ENCODE measurements at places on chromosomes 3 and 15. TPM values are rescaled to one million over a fixed set of nuclear protein-coding genes. Genes with fewer than 3 reads are reported as not detected.

GRCh38 chr3:23904545-23904944, 12.2 kb downstream of the NKIRAS1 start:
- no peak for DNase-seq

LAMB2 gene
- polyA plus RNA-seq = 200 TPM

GRCh38 chr3:10437995-10438901, 67.1 kb downstream of the ATP2B2 start:
- DNase-seq = peak; percentile 21

- DNase-seq = no peak
These were observed 36.7 kb upstream of the SLC7A14 start for GRCh38 chr3:170622369-170623159.

U2SURP gene
- 12.3 TPM for polyA plus RNA-seq

XYLB gene
- polyA plus RNA-seq = 0.15 TPM

FOXL2 gene
- polyA plus RNA-seq = not detected

KCTD6 gene
- polyA plus RNA-seq = 16.5 TPM

NPHP3 gene
- polyA plus RNA-seq = 40.2 TPM

SH3GL3 gene
- polyA plus RNA-seq = not detected

DNA sequence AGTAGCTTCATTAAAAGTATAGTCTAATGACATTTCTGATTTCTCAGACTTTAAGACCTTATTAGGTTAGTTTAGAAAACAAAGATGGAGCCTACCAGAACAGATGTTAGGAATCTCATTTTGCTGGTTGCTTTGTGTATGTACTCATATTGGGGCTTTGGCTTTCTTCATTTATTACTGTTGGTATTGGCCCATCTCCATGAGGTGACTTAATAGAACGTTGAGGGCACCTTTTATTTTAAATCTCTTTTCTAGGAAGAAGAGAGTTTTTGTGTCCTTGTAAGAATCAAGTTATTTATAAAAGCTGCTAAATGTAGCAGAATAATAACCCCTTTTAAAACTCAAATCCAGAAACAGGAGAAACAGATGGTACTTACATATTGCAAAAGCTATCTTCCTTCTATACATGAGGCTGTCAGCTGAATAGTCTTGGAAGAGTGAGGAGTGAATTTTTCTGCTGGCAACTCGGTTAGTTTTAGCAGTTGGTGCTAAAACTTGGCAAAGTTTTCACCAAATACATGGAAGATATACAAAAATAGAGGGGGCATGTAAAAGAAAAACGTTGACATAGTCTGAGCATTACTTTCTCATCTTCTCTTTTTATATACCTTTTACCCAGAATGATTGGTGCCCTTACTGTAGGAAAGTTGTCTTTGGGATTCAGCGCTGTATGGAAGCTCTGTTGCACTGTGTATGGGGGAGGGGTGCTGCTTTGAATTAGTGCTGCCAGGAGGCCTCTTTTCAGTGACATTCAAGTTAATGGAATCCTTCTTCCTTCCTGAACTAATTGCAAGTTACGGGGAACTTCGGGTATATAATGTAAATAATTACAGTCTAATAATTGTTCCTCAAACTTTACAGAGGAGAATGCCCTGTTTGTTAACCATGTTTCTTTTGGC, 35.8 kb downstream of the CTNNB1 start:
- DNase-seq = no peak

PLIN1 gene
- 0.38 TPM for polyA plus RNA-seq

TMEM266 gene
- not detected for polyA plus RNA-seq

DNA sequence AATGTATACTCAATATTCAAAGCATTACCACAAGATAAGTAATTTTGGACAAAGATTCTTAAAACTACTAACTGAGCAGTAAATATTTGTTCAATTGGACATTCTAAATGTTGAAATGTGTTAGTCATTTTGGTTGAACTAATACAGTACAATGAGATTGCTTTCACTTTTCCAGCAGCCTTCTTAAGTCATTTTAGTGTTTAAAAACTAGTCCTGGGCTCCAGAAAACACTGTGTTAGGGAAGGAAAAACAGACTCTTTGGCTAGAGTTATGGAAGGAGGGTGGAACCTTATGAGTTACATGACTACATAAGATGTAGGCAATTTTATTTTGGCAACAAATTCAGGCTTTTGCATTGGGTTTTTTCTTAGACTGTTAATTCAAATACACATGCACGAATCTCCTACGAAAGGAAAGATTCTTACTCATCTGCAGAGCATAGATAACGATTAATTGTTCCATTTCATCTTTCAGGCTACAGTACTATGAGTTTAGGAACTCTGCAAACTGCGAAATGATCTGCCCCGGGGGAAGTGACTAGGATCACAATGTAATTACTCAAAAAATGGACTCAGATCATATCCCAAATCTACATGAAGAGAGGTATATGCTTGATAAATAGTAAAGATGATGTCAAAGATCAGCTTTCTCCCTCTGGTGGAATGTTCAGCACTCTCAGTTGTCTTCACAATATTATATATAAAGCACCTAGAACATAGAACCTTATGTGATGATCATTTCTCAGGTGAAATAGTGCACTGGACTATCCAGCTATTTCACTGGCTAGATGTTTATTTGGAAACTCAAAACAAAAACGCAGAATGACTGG, 492.8 kb upstream of the MDFIC2 start:
- no peak for DNase-seq

DNA sequence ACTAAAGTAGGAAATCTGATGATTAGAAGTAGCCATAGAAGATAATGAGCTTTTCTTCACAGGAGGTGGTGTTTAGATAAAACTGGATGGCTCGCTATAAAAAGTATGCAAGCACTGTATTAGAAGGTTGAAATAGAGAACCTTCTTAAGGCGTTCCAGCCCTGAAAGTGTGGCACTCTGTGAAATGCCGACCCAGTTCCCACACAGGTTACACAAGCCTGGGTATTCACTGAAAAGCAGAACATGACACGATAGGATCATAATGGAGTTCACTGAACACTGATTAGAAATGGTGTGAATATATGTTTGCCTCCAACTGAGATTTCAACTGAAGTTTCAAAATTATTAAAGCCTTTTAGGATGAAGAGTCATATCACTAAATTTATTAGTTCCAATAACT, 15.0 kb upstream of the LRRC34 start:
- DNase-seq = no peak

- DNase-seq = no peak
These were observed 5.2 kb downstream of the GNAI2 start for GRCh38 chr3:50241163-50241562.

DNA sequence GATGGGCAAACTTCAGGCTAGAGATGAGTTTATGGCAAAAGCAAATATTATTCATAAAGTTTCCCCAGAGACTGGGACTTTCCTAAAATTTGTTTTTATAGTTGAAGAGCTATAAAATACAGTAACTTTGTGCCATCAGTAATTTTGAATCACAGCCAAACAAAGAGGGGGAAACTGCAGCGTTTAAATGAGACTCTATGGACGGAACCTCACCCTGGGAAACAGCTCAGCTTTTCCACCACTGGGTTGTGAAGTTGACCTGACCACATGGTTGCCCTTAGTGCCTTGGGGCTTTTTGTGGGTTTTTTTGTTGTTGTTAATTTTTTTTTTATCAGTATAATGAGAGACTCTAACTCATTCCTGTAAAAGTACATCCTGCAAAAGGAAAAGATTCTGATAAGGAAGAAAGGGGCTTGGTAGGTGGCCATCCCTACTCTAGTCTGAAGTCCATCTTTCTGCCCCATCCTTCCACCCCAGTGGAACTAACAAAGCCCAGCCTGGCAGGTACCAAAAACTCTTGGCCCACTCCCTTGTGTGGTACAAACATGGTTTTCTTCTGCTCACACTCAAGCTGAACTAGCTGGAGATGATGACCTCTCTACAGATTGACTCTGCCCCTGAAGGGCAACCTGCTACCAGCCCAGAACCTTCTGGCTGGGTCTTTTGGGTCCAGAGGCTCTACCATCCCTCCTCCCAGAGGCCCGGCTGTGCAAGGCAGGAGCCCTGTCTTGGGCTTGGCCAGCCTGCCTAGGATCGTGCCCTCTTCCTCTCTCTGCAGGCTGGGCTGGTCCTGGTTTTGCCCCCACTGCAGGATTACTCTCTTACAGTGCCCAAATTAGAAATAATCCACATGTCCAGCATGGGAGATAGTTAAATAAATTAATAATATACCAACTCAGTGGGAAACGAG, 41.2 kb downstream of the RLBP1 start:
- DNase-seq = no peak

- DNase-seq = no peak
These were observed 175.4 kb upstream of the NR2E3 start for GRCh38 chr15:71634820-71635560.

EXD1 gene
- not detected for polyA plus RNA-seq

GRCh38 chr3:42746455-42747450, 26.3 kb downstream of the CCDC13 start:
- no peak for DNase-seq

GRCh38 chr3:190381441-190381840, 6.5 kb upstream of the CLDN16 start:
- DNase-seq = no peak

- DNase-seq = no peak
These were observed 587.8 kb downstream of the MECOM start for GRCh38 chr3:169075710-169076109.

DNA sequence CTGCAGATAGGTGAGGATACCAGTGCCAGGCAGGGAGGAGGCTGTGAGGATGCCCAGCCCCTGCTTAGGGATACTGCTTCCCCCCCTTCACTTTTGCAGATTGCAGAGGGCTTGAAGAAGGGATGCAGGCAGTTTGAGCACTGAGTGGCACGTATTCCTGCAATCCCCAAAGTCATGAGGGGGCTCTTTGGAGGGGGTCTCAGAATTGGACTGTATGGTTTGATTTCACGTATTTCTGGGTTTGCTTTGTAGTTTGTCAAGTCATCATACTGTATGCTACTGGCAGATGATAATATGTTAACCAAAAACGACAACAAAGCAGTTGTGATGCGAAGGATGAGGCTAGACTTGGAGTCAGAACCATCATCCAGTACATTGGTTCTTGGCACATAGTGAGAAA, 28.1 kb downstream of the CHST14 start:
- DNase-seq = no peak

DNA sequence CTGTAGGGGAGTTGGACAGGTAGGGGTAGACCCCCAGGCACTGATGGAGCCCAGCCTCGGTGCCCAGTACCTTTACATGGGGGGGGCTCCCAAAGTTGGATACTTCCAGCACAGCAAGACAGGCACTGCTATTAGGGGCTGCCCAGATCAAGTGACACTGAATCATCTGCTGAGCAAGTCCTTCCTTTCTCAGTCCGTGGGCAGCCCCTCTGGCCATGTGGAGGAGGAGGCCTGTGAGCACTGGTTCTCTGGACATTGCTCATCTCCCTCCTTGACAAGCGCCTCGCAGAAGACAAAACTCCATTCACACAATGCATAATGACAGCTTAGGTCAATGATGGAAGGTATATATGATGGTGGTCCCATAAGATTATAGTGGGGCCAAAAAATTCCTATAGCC, 35.7 kb downstream of the EEFSEC start:
- no peak for DNase-seq

- no peak for DNase-seq
These were observed 13.2 kb upstream of the MITF start for GRCh38 chr3:69725994-69726571.

- no peak for DNase-seq
These were observed 713.5 kb downstream of the PDCD6IP start for GRCh38 chr3:34511891-34512290.

GRCh38 chr3:68483601-68484000, 448.7 kb downstream of the TAFA4 start:
- DNase-seq = no peak

DNA sequence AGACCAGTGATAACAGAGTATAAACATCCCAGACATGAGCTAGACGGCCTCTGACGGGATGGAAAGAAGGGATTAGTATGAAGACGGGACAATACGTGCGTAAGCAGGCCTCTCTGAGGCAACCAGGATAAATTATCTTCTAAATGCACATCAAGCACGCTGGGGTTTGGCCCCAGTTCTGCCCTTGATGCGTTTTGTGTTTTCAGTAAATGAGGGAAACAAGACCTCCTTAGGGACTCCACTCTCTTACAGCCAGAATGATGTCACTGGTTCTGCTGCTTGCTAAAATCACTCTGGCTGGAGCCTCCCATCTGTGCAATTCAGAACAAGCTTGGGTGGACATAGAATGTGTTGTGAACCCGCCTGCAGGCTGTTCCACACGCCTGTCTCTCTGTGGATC, 156.0 kb upstream of the MCTP2 start:
- peak; percentile 77 for DNase-seq

GRCh38 chr3:34106379-34106778, 307.9 kb downstream of the PDCD6IP start:
- no peak for DNase-seq

- DNase-seq = no peak
These were observed 31.1 kb upstream of the SUCLG2 start for GRCh38 chr3:67685499-67685898.

GRCh38 chr3:164791263-164791662, 287.0 kb downstream of the SI start:
- DNase-seq = no peak

GUCA1C gene
- not detected for polyA plus RNA-seq

LMAN1L gene
- 0.15 TPM for polyA plus RNA-seq

CILP gene
- polyA plus RNA-seq = 0.28 TPM

GOLGA8H gene
- 2.8 TPM for polyA plus RNA-seq

GRCh38 chr15:100873029-100873677, 6.5 kb upstream of the ALDH1A3 start:
- DNase-seq = peak; percentile 56

DNA sequence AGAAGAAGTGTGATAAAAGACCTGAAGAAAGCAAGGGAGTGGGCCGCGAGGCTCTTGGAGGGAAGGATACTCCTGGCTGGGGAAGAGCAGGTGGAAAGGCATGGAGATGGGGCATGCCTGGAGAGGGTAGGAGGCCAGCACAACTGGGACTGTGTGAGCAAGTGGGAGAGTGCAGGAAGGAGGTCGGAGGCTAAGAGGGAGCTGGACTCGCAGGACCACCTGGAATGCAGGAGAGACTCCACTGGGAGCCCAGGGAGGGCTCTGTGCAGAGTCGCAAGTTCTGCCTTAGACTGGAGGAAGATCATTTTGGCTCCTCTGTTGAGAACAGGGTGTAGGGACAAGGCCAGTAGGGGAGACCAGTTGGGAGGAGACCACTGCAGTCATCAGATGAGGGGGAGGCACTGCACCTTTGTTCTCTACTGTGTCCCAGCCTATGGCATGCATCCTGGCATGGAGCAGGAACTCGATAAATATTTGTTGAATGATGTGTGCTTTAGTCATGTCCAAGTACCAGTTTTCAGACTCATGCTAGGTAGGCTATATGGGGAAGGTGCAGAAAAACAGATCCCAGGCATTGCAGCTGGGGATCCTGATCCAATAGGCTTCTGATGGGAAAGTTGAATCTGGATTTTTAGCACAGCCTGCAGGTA, 13.7 kb downstream of the FAM107A start:
- DNase-seq = no peak

GRCh38 chr3:171228240-171228639, 201.7 kb upstream of the SLC2A2 start:
- no peak for DNase-seq

DNA sequence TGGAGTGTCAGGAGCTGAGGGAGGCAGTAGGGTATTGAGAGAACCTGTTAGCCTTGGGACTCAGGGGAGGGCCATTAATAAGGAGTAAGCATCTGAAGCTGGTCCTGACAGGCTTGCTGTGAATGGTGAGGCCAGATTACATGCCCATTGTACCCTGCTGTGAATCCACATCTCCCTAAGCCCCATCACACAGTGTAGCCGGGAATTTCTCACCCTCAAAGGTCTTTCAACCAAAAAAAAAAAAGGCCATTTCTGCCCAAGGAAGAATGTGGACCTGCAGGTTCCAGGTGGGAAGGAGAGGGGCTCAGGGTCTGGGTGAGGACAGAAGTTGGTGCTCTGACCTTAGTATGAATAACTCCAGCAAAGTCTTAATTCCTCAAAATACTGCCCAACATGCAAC, 37.2 kb downstream of the MAGEF1 start:
- DNase-seq = no peak

Measured in aorta (tissue), 5 donors.